ENCODE measurements at places on chromosomes 5 and 9. TPM values are rescaled to one million over a fixed set of nuclear protein-coding genes. Genes with fewer than 3 reads are reported as not detected.

DNA sequence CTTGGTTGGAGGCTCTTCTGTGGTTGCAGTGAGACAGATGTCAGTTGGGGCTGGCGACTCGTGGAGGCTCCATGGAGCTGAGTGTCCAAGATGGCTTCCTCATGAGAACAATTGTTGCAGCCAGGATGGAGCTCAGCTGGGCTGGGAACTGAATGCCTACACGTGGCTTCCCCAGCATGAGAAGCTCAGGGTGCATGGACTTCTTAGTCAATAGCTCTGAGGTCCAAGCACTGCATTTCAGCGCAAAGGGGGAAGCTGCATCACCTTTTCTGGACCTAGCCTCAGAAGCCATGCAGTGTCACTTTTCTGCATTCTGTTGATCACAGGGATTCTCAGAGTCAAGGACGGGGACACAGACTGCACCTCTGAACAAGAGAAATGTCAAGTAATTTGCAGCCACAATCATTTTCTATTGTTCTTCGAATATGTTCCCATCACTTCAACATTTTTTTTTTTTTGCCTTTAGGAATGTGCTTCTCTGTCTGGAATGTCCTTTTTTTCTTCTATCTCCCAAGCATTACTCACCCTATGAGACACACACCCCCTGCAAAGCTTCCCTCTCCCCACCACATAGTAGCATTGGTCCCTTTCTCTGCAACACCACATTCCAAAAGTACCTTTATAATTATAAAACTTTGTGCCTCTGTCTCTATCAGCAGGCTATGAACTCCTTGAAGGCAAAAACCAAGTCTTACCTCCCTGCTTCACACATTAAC is 57.5 kb upstream of the STK32A start:
- DNase-seq, result no peak

- no peak for DNase-seq
These were observed 30.9 kb downstream of the S1PR3 start for GRCh38 chr9:89022001-89022759.

GRCh38 chr9:72354704-72355103 is 10.3 kb downstream of the ZFAND5 start:
- DNase-seq, result no peak

DNA sequence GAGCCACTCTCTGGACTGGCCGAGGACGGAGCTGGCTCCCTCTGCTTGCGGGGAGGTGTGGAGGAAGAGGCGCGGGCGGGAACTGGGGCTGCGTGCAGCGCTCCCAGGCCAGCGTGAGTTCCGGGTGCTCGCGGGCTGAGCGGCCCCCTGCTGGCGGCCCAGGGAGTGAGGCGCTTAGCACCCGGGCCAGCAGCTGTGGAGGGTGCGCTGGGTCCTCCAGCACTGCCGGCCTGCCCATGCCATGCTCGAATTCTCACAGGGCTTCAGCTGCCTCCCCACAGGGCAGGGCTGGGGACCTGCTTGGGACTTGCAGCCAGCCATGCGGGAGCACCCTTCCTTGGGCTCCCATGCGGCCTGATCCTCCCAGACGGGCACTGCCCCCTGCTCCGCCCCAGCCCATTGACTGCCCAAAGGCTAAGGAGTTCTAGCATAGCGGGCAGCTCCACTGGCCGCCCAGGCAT is 416.9 kb downstream of the MRPS30 start:
- DNase-seq, result no peak

GRCh38 chr5:145244251-145244650 is 590.9 kb downstream of the PRELID2 start:
- no peak for DNase-seq

- no peak for DNase-seq
These were observed 247.5 kb upstream of the TMEM161B start for GRCh38 chr5:88515881-88516819.

- no peak for DNase-seq
These were observed 1295.6 kb upstream of the CDH6 start for GRCh38 chr5:29897916-29898315.

DNA sequence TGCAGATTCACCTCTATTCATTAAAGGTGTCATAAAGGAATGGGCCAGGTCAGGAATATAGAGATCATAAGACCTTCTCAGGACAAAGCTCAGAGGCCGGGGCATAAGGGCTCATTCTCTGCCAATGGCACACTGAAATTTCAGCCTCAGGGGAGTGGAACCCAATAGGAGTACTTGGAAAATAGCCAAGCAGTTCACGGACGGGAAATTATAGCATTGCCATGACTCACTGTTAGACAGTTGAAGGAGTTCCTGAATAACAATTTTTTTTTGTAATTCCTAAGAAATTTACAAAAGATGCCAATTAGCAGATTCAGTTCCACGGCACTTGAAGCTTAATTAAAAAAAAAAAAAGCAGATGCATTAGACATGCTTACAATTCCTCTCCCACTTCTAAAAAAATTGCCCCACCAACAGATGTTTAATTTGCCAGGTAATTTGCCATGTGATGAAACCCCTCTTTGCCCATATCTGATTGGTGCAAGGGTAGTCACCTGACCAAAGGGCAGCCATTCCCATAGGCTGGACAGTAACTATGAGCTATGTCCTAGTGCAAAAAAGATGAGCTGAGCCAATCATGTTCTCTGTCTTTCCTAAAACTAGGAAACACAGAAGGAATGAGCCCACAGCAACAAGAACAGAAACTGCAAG is 58.6 kb downstream of the PTCD2 start:
- DNase-seq, result peak; percentile 40

Gene RNF130
- total RNA-seq, result 30.0 TPM

Gene ELP1
- total RNA-seq, result 33.4 TPM

Data from K562 (cell line).